ENCODE measurements at places on chromosomes 7 and 10.

DNA sequence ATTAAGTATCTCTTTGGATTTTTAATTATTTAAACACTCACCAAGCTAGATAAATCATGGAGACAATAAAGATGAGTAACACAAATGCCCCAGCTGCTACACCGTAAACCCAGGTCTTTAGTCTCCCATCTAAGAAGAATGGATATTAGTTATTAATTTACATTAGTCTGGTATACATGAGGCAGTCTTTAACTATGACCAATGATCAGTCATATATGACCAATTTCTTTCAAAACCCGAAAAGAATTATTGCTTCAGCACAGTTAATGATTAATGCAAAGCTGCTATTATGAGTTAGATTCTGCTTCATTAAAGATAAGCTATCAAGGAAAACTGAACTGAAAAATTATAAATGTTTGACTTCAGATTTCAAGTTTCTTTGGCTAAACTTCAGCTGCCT, 402.9 kb downstream of the PHF14 start:
- no peak for DNase-seq

- DNase-seq: no peak
Observed at GRCh38 chr10:5812283-5813090, 747 bp downstream of the GDI2 start.

DNA sequence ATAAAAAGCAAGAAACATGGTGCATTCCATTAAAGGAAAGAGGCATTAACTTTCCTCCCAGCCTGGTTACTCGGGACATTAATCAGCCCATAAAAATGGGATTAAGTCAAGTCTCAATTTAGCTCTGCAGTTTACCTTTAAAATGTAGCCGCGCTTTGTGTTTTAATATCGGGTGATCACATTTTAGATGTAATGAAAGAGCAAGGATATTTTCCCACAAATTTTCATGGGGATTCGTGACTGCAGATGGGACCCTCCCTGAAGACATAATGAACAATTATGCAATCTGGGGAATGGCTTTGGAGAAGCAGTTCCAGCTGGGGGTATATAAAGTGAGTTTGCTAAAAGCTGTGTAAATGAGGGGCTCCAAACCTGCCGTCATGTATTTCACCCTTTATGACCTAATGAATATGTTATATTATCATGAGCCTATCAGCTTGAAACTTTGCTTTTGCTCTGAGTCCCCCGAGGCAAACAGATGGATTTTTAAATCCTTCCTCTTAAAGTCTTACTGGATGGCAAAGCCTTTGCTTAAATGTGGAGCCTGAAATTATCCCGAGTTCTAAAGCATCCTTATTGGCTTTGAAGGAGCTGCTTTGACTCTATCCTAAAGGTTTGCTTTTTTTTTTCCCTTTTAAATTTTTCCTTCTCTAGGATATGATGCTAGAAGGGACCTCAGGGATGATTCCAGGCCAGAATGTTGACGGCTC, 31.8 kb downstream of the BAMBI start:
- no peak for DNase-seq

DNA sequence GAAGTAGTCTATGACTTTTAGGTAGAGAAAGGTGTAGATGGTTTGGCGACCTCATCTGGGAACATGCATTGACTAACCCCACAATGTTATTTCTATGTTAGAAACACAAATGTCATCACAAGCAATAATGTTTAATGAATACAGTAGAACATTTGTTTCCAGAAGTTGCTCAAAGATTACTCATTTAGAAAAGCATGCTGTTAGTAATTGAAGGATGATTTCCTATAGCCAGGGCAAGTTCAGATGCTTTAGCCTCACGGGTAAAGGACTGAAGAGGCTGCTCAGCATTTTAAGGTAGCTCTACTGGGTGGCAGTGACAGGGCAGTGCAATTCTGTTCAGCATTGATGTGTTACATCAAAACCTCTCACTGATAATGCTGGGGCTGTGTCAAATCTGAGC, 199.3 kb upstream of the FZD1 start:
- DNase-seq: no peak

DNA sequence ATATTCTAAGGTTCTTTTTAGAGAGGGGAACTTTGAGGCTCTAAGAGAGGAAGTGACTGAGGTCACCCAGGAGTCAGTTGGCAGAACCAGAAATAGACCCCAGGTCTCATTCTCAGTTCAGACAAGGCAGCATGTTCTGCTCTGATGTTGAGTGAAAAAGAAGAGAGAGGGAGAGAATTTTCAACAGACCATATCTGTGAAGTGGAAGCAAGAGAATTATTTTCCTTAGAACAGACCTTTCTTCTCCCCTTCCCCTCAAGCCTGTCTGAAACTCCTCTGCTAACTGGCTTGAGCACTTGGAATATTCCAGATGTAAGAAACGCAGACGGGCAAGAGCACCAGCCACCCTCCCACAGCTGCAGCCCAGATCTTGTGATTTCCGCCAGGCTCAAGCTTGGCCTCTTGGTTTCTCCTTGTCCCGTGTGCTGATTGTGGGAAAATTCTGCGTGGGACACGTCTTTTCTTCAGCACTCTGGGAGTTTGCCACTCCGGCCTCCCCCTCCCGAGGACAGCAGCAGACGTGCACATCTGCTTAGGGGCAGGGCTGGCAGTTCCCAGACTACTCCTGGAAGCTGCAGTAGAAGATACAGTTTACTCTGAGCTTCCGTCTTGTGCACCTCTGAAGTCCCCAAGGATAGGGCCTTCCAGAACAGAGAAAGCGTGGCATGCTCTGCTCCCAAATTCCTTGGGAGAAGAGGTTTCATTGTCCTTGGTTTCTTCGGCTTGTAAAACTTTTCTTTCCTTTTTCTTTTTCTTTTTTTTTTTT, 22.7 kb upstream of the IKZF1 start:
- no peak for DNase-seq

DNA sequence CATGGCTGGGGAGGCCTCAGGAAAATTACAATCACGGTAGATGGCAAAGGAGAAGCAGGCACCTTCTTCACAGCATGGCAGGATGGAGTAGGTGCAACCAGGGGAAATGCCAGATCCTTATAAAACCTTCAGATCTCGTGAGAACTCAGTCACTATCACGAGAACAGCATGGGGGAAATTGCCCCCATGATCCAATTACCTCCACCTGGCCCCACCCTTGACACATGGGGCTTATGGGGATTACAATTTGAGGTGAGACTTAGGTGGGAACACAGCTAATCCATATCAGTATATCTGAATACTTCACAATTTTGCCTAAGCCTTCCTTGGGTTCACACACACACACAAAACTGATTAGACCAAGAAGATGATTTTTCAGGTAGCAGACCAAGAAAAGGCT, 145.1 kb upstream of the COL1A2 start:
- no peak for DNase-seq
